Ovary (tissue), 10 donors: ENCODE measurements at places on chromosomes 1 and 21. TPM values are rescaled to one million over a fixed set of nuclear protein-coding genes. Genes with fewer than 3 reads are reported as not detected.
A peak's percentile ranks its signal among the peaks of the same experiment; 100 is the strongest.

GRCh38 chr1:1088801-1089680, 14.9 kb upstream of the RNF223 start:
- H3K36me3 ChIP-seq = no peaks in the 10 kb centered on the region
- H3K27me3 ChIP-seq = no peaks in the 10 kb centered on the region
- no peak overlapping the region for H3K4me3 ChIP-seq
- H3K27ac ChIP-seq = no peak overlapping the region

GRCh38 chr1:206497363-206497762, 10.0 kb upstream of the RASSF5 start:
- H3K4me3 ChIP-seq = no peak overlapping the region
- no peak overlapping the region for H3K27ac ChIP-seq
- peaks cover 3% of the 10 kb centered on the region for H3K4me1 ChIP-seq
- no peak for DNase-seq

GRCh38 chr1:82445827-82446226, 645.1 kb downstream of the ADGRL2 start:
- H3K27ac ChIP-seq = no peak overlapping the region
- no peak overlapping the region for H3K4me3 ChIP-seq
- no peaks in the 10 kb centered on the region for H3K36me3 ChIP-seq
- no peaks in the 10 kb centered on the region for H3K27me3 ChIP-seq
- DNase-seq = no peak

DNA sequence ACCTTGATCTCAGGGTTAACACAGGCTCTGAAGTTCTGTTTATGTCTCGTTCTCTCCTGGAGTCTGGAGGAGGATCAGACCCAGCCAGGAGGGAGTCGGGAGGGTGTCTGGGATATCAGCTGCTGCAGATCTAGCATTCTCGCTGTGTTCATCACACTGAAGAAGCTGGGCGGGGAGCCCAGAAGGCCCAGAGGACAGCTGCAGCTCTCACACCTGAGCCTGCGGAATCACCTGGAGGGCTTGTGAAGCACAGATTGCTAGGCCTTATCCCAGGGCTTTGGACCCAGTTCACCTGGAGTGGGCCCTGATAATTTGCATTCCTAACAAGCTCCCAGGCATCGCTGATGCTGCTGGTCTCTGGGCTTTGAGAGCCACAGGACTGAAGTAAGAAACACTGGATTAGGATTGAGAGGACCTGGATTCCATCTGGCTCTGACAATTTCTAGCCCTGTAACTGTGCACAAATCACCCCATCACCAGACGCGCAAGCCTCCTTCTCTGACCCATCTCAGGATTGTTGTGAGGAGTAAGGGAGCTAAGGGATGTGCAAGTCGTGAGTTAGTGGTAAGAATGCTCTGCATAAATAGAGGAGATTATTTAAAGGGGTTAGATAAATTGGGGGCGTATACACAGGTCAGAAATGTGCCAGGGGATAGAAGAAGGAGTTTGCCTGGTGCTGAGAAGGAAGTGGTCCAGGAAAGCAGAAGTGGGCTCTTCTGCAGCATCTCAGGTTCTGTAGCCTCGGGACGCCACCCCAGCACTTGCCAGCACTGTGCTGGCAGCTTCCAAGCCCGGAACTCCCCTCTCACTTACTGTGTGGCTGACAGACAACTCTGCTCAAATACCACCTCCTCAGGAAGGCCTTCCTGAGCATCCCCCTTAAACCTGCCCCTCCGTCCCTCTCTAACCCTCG, 19.1 kb downstream of the ABCA4 start:
- no peak for DNase-seq
- H3K4me1 ChIP-seq = peaks cover 13% of the 10 kb centered on the region
- no peaks in the 10 kb centered on the region for H3K36me3 ChIP-seq
- H3K4me3 ChIP-seq = no peak overlapping the region

DNA sequence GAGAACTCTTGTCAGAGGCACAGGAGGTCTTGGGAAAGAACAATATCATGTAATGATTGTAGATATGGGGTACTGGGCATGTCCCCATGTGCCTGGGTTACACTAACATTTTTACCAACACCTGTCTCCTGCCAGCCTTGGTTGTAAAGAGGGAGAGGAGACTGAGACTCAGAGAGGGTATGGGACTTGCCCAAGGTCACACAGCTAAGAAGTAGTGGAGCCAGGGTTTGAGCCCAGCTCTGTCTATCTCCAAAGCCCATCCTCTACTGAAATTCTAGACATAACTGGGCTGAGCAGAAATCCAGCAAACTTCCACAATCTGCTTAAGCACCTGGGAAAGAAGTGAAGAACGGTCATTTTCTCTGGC, 2.6 kb upstream of the THEMIS2 start:
- no peak for DNase-seq
- no peaks in the 10 kb centered on the region for H3K4me1 ChIP-seq
- H3K27me3 ChIP-seq = no peaks in the 10 kb centered on the region
- H3K4me3 ChIP-seq = no peak overlapping the region
- no peak overlapping the region for H3K27ac ChIP-seq

GRCh38 chr1:226306425-226306824, 2.5 kb downstream of the LIN9 start:
- no peak for DNase-seq
- no peaks in the 10 kb centered on the region for H3K36me3 ChIP-seq
- no peaks in the 10 kb centered on the region for H3K4me1 ChIP-seq
- no peaks in the 10 kb centered on the region for H3K27me3 ChIP-seq
- H3K27ac ChIP-seq = no peak overlapping the region

DNA sequence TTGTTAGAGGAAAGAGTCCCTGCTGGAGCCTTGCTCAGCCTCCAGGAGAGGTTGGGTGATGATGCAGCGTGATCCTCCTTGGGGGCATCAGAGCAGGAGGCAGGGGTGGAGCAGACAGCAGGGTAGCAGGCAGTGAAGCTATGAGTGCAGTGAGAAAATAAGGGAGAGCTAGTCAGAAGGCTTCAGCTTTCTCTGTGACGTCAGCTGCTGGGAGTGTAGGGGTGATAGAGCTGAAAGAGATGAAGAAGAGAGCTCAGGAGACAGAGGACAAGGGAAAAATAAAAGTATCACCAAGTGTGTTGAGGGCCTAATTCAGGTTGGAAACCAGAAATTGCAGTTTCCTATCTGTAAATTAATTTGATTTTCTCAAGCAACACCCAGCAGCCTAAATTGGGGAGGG, 2.2 kb upstream of the ADAM30 start:
- DNase-seq = no peak
- H3K4me1 ChIP-seq = no peaks in the 10 kb centered on the region
- H3K36me3 ChIP-seq = no peaks in the 10 kb centered on the region

- DNase-seq = no peak
- H3K27me3 ChIP-seq = no peaks in the 10 kb centered on the region
- no peaks in the 10 kb centered on the region for H3K36me3 ChIP-seq
- peaks cover 2% of the 10 kb centered on the region for H3K4me1 ChIP-seq
These were observed 28.8 kb downstream of the ZP4 start for GRCh38 chr1:237861944-237862343.

DNA sequence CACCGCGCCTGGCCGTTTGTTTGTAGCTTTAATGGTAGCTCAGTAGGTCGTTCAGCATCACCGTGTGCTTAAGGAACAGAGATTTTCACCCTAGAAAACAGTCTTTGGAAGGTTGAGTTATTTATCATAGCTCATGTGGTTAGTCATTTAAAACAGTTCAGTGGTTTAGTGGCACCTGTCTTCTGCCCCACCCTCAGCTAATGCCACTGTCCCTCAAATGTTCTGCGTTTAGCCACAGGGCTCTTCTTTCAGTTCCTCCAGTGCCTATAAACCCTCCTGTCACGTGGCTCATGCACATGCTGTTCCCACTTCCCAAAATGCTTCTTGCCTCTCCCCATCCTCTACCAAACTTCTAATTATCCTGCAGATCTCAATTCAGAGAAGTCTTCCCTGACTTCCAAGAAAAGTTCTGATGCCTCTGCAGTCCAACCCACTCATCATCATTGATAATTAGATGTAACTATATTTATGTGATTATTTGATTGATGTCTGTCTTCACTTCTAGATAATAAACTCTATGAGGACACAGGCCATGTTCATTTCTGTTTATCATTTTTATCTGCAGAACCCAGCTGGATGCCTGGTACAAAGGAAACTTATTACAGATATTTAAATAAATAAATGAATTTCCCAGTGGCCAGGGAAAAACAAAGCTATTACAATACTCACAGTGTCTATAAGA, 14.4 kb upstream of the DIPK1A start:
- no peaks in the 10 kb centered on the region for H3K27me3 ChIP-seq
- H3K4me1 ChIP-seq = no peaks in the 10 kb centered on the region
- no peaks in the 10 kb centered on the region for H3K36me3 ChIP-seq
- no peak for DNase-seq

DNA sequence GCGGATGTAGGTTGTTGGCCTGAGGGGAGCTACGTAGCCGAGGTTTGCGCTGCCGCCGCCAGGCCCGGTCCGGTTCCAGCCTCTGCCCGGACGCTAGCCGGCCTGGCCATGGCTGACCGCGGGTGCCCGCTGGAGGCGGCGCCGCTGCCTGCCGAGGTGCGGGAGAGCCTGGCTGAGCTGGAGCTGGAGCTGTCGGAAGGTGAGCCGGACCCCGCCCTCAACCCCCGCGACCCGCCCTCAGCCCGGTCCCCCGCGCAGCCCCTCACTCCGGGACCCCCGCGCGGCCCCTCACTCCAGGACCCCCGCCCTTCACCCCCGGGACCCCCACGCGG, 299 bp downstream of the DIP2A start:
- DNase-seq = no peak
- H3K4me1 ChIP-seq = peaks cover 6% of the 10 kb centered on the region
- peak overlapping the region; percentile 59 for H3K27ac ChIP-seq

DNA sequence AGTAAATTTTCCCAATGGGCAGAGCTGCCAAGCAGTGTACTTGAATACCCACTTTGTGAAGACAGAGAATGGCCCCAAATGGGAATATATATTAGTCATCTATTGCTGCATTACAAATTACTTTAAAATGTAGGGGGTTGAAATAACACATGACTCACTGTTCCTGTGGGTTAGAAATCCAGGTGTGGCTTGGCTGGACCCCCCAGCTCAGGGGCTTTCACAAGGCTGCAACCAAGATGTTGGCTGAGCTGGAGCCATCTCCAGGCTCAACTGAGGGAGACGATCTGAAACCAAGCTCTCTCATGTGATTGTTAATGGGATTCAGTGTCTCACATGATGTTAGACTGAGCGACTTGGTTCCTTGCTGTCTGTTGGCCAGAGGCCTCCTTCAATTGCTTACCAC, 33.4 kb upstream of the ARHGAP29 start:
- H3K27me3 ChIP-seq = no peaks in the 10 kb centered on the region
- H3K4me3 ChIP-seq = no peak overlapping the region
- DNase-seq = no peak
- no peak overlapping the region for H3K27ac ChIP-seq

DNA sequence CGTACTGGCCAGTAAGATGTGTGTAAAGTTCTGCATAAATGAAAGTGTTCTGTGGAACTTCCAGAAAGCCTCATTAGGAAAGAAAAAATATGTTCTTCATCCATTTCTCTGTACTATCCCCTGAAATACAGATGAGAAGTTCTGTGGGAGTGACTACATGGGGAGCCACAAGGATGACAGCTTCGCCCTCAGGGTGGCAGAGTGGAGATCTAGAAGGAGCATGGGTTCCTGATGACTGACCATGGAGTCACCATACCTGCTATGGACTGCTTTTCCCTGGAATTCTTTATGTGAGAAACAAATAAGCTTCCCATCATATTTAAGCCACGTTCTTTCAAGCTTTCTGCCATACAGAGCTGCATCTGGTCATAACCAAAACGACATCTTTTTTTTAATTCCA, 113.9 kb upstream of the RGS1 start:
- H3K27me3 ChIP-seq = no peaks in the 10 kb centered on the region
- H3K36me3 ChIP-seq = no peaks in the 10 kb centered on the region
- H3K4me3 ChIP-seq = no peak overlapping the region
- H3K4me1 ChIP-seq = no peaks in the 10 kb centered on the region

DNA sequence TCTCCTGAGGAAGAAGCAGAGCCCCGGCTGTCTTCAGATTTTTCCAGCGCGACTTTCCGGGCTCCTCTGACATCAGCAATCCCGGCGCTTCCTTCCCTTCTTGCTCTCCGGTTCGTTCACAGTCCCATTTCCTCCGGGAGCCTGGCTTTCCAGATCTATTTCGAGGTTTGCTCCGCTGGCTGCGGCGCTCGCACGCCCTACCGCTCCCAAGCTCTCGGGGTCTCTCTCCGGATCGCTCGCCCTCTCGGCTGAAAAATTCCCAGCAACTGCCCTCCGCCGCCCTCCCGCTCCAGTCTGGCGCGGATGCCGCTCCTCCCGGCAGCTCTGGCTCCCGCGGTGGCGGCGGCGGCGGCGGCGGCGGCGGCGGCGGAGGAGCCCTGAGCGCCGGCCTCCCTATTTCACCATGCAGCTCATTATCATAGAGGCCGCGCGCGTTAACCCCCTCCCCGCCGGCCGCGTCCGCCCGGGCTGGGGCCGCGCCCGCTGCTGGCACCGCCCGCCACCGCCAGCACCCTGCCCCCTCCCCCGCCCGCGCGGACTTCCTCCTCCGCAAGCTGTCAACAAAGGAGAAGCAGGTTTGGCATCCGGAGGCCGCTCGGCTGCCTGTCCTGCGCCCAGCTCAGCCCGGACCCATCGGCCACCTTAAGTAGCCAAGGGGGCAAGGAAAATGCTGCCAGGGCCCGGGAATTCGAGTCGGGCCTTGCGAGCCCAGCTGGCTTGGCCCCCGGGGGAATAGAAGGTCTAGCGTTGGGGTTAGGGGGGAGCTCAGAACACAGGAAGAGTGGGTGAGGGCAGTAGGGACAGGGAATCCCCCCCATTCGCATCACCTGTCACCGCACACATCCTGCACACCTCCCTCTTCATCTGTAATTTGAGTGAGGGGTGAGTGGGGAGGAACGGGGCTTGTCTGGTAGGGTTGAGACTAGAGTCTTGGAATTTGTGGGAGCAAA, at the start of gene PLXNA2:
TSS of gene PLXNA2 (minus strand) at position 418 of the 950 bp plus-strand sequence. CDS start 26,462 bp downstream, outside the sequence.
- H3K36me3 ChIP-seq = no peaks in the 10 kb centered on the region
- peak within 1 kb of the TSS; percentile 71 for H3K4me3 ChIP-seq
- DNase-seq = peak; percentile 76
- no peaks in the 10 kb centered on the region for H3K27me3 ChIP-seq
- peak within 1 kb of the TSS; percentile 40 for H3K27ac ChIP-seq

DNA sequence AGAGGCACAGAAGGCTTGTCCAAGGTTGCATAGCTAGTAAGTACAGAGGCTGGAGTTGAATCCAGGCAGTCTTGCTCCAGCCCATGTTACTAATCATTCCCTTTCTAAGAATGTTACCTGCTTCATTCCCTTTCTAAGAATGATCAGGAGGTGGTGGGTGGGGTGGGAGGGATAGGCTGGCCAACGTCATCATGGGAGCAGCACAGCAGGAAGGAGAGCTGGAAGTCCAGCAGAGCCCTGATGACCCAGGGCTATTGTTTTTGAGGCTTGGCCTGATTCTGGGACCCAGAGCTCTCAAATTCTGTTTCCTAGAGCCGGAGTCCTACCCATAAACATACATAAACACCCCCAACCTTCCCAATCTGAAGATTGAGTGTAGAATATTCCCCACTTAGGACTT, 11.8 kb upstream of the CSF1 start:
- no peaks in the 10 kb centered on the region for H3K36me3 ChIP-seq
- H3K4me3 ChIP-seq = no peak overlapping the region
- no peaks in the 10 kb centered on the region for H3K4me1 ChIP-seq
- H3K27me3 ChIP-seq = no peaks in the 10 kb centered on the region
- no peak for DNase-seq
- no peak overlapping the region for H3K27ac ChIP-seq

- H3K27me3 ChIP-seq = no peaks in the 10 kb centered on the region
- H3K4me3 ChIP-seq = no peak overlapping the region
- no peaks in the 10 kb centered on the region for H3K36me3 ChIP-seq
- no peak for DNase-seq
- no peak overlapping the region for H3K27ac ChIP-seq
These were observed 33.2 kb upstream of the ENO1 start for GRCh38 chr1:8911416-8912309.

Gene IL6R
- total RNA-seq = 12.2 TPM

Gene JUN
- total RNA-seq = 106 TPM

Gene STIL
- 1.3 TPM for total RNA-seq

Gene FAM177B
- total RNA-seq = not detected

Gene FALEC
- total RNA-seq = 0.86 TPM

Gene ZNF436
- 17.3 TPM for total RNA-seq

Gene PTPRC
- 17.5 TPM for total RNA-seq

Gene HPCAL4
- 2.6 TPM for total RNA-seq

Gene S100A14
- total RNA-seq = not detected

Gene GBP4
- 23.7 TPM for total RNA-seq

Gene DIO1
- total RNA-seq = 0.46 TPM
